Stimulated activated CD4-positive, alpha-beta T cell treated with anti-CD3 and anti-CD28 coated beads, TNF-alpha, amount 100 ng/mL, for 1 hour (primary cell): ENCODE measurements at places on chromosomes 5 and 9.

GRCh38 chr5:173342813-173343755 lies 14.9 kb upstream of the STC2 start:
- DNase-seq: no peak

DNA sequence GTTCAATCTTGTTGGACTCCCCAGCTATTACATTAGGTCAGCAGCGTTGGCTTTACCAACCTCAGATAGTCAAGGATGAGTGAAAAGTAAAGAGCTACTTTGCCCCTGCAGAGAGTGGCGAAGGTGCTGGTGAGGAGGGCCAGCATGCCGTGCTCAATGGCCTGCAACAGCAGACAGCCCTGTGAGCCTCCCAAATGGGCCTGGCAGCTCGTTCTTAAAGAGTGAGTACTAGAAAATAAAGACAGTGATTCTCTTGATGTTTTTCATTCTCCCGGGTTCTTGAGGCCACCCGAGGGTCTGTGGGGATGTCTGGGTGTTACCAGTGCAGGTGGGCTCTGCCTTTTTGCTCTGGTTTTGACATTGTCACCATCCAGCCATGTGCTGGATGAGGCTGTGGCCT lies 16.2 kb downstream of the GADD45G start:
- no peak for DNase-seq

DNA sequence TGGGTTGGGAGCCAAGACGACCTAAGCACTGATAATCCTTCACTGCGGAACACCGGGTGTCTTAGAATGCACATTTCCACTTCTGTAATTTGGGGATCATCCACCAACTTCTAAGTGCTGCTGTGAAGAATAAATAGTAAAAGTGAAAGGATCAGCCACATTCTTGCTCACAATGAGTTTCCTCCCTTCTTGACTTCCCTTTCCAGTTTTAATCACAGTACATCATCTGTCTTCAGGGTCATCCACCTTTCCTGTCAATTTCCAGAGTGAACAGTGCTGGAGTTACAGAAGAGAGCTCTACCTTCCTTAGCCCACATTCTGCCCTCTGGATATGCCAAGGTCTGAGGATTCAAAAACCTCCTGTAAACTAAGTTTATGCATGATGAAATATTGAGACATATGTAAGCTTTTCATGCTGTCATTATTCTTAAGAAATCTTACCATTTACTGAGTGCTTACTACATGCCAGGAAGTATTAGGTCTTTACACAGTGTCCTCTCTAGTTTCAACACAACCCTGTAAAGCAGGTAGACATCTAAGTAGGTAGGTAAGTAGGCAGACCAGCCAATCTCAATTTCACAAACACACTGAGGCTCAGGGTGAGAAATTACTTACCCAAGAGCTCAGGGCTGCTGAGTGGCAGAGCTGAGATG lies 105.2 kb downstream of the CDK5RAP2 start:
- no peak for DNase-seq

GRCh38 chr5:156647034-156647451 lies 203.1 kb upstream of the PPP1R2B start:
- DNase-seq: no peak

GRCh38 chr9:34454571-34455065 lies 3.8 kb downstream of the FAM219A start:
- DNase-seq: no peak

- no peak for DNase-seq
These were observed 9.8 kb upstream of the IRF1 start for GRCh38 chr5:132500244-132500930.

GRCh38 chr9:87855061-87855460 lies 27.6 kb upstream of the SPATA31E1 start:
- DNase-seq: no peak

DNA sequence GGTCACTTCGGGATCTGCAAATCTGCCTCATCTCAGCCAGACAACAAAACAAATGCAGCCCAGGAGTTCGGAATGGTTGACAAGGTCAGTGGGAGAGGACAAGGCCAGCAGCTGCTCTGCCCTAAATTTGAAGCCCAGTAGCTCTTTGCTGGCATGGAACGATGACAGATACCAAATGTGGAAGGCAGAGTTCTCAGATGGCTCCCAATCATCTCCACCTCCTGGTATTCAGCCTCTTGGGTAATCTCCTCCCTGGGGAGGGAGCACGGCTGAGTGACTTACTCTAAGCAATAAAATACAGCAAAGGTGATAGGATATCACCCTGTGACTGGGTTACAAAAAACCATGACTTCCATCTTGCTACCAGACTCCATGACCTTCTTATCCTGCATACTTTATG lies 172.8 kb downstream of the ENTREP1 start:
- no peak for DNase-seq

- no peak for DNase-seq
These were observed 34.5 kb downstream of the CEP72 start for GRCh38 chr5:646396-647201.

DNA sequence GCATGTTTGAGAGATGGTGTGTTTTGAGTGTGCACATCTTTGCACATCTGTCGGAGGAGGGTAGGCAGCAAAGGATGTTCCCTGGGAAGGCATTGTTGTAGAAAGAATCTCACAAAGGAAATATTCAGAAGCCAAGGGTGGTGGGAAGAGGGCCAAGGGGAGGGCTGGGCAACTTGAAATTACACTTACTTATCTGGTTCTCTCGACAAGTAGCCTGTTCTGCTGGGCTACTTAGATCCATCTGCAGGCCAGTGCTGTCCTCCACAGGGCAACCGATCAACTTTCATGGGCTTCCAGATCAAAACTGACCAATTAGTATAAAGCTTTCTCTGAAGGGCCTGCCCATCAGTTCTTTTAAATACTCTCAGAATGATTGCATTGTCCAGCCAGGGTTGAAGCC lies 495.2 kb downstream of the GADD45G start:
- no peak for DNase-seq

- no peak for DNase-seq
These were observed 6.7 kb upstream of the RXRA start for GRCh38 chr9:134319306-134320125.

- DNase-seq: no peak
These were observed 241.6 kb downstream of the ARHGEF28 start for GRCh38 chr5:73867345-73868335.

- no peak for DNase-seq
These were observed 1.1 kb upstream of the GRPEL2 start for GRCh38 chr5:149344151-149344550.

DNA sequence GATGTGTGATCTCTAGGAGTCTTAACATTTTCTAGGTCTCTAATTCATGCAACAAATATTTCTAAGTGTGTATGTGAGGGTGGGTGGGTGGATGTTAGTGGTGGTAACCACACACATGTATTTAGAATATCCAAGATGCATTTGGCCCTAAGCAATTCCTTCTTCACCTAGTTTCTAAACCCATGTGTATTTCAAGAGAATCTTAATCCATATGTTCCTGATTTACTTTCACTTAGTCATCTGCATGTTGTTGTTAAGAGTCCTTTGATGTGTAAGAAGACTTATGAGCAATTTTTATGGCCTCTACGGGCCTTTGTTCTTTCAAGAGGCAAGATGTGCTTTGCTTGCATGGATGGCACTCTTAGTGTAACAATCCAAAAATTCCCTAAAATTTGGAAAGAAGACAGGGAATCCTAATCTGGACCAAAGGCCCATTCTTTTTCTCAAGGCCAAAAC lies 282.6 kb downstream of the SPATA31D1 start:
- DNase-seq: no peak

- DNase-seq: no peak
These were observed 21.4 kb downstream of the DIAPH1 start for GRCh38 chr5:141597394-141597793.

- no peak for DNase-seq
These were observed 8.0 kb upstream of the REEP5 start for GRCh38 chr5:112930082-112930344.

DNA sequence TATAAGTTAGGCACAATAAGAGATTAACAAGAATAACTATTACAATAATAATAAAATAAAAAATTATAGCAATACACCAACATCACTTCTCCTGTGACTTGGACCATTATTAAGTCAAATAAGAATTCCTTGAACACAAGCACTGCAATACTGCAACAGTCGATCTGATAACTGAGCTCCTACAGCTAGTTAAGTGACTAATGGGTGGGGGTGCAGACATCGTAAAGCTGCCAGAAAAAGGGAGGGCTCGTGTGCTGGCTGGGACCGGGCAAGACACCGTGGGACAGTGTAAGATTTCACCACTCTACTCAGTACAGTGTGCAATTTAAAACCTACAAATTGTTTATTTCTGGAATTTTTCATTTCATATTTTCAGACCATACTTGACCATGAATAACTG lies 78.8 kb downstream of the SNX24 start:
- DNase-seq: no peak

GRCh38 chr9:134707031-134707680 lies 65.6 kb downstream of the COL5A1 start:
- DNase-seq: no peak

DNA sequence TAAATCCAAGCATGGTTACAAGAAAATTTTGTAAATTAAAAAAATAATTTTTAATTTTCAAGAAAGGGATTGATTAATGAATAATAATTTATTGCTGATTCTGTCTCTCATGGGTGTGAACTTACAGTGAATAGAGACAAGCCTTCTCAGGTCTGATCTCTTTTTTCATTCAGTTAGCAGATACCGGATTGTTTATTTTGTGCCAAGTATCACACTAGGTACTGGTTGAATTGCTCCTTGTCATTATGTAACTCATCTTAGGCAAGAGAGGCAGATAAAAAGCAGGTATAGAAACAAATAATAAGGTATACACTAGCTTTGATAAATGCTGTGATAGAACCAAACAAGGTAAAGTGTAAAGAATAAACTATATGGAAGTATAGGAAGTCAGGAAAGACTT lies 283.3 kb downstream of the PJA2 start:
- DNase-seq: no peak

DNA sequence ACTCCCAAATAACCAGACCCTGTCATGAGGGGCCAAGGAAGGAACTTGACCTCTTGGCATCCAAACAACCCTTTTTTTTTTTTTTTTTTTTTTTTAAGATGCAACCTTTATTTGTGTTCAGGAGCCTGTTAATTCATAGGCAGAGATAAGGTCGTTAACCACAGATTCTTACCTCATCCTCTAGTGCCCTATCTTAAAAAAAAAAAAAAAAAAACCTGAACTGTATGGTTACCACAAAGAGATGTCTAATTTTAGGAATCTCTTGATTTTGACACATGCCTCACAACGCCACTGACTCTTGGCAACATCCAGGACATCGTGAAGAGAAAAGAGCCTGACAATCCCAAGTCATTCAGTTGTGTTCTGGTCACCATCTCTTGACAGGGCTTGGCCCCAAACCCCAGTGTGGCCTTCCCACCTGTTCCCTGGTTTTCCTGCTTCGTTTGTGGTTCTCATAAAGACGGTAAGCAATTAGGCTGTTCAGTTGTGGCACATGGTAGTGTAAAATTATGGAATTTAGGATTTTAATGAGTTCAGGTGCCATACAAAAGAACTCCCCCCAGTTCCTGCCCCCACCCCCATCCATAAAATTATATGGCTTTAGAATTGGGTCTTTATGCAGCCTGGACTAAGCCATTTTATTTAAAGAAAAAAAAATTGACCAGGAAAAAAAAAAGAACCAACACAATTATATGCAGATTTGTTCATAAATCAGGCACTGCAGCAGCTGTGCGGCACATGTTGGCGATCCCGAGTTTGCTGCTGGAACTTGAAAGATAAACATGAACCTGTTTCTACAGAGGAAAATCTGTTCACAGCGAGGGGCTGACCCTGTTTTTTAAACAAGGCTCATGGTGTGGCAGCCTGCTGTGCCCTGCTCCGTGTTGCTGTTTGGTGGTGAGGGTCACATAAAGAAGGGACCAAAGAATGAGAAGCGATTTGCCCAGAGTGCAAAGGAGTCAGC lies 267.8 kb upstream of the CLINT1 start:
- DNase-seq: no peak

DNA sequence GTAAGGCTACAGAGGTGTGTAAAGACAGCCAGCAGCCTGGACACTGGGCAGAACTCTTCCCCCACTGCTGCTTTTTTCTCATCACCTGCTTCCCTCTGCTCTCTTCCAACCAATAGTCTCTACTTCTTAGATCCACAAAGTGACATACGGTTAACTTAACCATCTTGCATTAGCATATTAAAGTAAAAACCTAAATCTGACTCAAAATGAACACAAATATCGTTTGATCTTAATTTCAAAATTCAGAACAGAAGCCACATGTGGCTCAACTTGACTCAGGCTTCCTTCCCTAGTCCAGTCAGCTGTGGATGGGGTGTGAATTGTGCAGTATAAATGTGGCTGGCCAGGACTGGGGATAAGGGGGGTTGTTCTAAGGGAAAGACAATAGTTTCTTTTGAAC lies 114.3 kb downstream of the STARD4 start:
- no peak for DNase-seq

DNA sequence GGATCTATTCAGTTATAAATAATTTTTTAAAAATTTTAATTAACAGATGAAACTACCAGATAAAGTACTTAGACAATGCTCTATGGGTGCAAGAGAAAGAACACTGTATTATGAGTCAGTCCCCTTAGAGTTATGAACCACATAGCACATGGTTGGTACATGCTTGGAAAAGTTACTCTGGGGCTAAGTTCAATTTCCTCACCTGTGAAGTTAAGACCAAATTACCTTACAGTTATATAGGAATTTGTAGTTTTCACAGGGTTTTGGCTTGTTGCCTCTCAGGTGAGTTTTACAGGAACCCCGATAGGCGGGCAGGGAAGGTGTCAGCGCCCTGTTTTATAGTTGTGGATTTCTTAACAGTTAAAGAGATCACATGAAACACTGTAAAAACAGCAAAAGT lies 1.2 kb downstream of the PANK3 start:
- DNase-seq: no peak

GRCh38 chr5:73792687-73793320 lies 166.8 kb downstream of the ARHGEF28 start:
- DNase-seq: peak; percentile 9

DNA sequence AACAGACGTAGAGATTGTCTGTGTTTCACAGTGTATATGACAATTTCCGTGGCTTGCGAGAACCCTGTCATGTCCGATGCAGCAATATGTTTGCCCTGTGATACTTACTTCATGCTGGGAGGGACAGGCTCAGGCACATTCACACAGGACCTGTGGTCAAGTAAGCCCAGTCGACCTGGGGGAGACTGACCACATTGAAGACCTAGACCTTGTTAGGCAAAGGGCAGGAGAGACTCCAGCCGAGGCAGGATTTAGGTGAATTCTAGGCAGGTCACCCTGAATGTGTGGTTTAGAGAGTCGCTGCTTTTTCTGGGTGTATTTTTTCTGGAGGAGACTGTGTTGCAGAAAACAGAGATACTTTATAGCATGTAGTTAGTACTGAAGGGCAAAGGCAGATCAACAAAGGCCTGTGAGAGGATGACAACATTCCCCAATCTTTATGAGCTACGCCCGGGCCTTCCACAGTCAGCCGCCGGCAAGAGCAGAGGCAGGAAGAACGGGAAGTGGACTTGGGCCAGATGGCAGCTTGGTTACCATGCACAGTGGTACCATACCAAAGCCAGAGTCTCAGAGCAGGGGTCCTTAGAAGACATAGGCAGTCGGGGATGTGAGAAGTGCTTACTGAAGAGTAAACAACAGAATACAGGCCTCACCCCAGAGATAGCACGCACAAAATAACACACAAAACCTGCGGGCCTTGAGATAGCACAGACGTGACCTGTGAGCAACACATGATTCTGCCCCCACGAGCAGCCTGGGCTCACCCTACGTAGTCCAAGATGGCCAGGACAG lies 220.7 kb downstream of the CACNA1B start:
- DNase-seq: no peak
